DND-41 (cell line): ENCODE measurements at places on chromosomes 2 and 18.

- no peak for DNase-seq
These were observed 244.1 kb downstream of the ICOS start for GRCh38 chr2:204180649-204181048.

DNA sequence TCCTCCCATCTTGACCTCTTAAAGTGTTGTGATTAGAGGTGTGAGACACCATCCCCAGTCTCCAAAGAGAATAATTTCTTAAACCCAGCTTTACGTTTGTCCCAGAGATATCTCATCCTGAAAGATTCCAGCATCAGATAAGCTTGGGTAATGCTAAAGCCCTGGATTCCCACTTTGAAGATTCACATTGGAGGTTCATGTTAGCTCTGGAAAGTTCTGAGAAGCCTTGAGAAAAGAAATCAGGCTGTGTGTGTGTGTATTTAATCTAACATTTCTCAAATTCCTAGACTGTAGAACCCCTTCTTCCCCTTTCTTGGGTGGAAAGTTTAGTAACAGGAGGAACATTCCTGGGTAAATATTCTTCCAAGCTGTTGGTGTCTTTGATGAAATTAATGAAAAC lies 18.0 kb downstream of the ZNF532 start:
- no peak for DNase-seq

GRCh38 chr18:57125627-57126026 lies 21.3 kb upstream of the BOD1L2 start:
- no peak for DNase-seq

GRCh38 chr18:45666006-45666405 lies 50.7 kb downstream of the SLC14A2 start:
- DNase-seq, result peak; percentile 32

GRCh38 chr2:169933124-169933711 lies 106.0 kb downstream of the UBR3 start:
- DNase-seq, result no peak

- DNase-seq, result no peak
These were observed 823.2 kb upstream of the ID2 start for GRCh38 chr2:7858624-7859023.

GRCh38 chr2:60533101-60534051 lies 20.1 kb downstream of the BCL11A start:
- DNase-seq, result no peak

GRCh38 chr18:37964885-37965571 lies 399.4 kb upstream of the CELF4 start:
- no peak for DNase-seq
